ENCODE measurements at places on chromosomes 3 and 15.

GRCh38 chr3:63656786-63657185 is 4.3 kb downstream of the SNTN start:
- no peak for DNase-seq

GRCh38 chr3:180961552-180961951 is 28.0 kb downstream of the DNAJC19 start:
- DNase-seq = no peak

- no peak for DNase-seq
Measured at GRCh38 chr3:100602506-100603444, 6.6 kb upstream of the ADGRG7 start.

DNA sequence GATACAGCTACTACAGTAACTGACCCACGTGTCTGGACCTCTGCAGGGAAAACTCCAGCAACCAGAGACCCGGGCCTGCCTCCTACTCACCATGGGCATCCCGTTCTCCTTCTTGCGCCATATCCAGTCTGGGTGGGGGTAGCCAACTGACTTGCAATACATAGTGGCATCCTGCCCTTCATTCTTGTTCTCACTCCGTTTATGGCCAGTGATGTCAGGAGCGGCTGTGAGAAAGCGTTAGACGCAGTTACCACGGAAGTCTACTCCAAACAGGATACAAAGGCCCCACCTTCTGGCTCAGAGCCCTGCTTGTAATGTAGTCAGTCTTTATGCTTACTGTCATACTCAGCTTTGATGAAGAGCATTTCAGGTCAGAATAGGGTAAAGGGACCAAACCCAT is 59.6 kb downstream of the NPTN start:
- no peak for DNase-seq

GRCh38 chr3:120793601-120794000 is 51.1 kb downstream of the GTF2E1 start:
- DNase-seq = no peak

DNA sequence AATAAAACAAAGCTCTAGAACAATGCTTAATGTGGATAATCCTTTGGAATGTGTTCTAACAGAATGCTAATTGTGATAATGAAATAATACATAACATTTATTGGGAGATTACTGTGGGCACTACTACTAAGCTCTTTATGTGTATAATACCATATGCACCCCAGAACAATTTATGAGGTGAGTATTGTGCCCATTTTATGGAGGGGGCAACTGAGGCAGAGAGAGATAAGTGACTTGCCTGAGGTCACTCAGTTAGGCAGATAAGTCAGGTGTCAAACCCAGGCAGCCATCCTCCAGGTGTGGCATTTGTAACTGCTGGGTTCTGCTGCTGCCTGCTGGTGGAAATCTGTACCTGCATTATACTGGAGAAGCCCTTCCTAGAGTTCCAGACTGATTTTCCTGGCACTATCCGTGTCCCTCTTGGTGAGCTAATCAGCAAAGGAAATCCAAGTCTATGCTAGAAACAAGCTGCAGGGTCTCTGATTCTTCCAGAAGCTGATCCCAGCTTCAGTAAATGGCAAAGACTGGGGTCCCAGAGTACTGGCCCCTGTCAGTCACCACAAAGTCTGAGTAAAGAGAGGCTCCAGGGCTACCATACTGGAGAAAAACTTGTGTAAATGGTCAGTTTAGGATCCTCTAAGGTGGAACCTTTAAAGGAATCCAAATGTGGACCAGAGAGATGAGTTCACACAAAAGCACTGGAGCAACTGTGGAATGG is 22.6 kb upstream of the RBP1 start:
- no peak for DNase-seq
